ENCODE measurements at places on chromosomes 16 and 17.

- peak; percentile 51 for DNase-seq
Observed at GRCh38 chr16:12096828-12097522, 120.4 kb downstream of the SNX29 start.

DNA sequence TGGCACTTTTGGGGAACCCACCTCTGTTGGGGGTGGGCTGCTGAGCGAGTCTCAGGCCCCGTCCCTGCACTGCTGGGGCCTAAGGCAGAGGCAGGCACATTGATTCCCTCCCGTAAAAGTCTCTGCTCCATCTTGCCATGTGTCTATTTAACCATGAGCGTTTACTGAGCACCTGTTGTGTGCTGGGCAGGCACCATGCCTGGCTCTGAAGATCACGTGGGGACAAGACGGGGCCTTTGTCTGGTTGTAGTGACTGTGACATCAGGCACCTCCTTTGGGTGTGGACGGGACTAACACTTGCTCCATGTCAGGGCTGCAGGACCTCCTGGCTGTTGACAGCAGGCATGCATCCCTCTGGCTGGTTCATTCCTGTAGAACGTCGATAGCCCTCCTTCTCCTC lies 204.7 kb upstream of the CIBAR2 start:
- no peak for DNase-seq

GRCh38 chr17:81458628-81459027 lies 54.0 kb downstream of the ACTG1 start:
- DNase-seq: no peak

GRCh38 chr16:27253526-27253930 lies 15.0 kb downstream of the NSMCE1 start:
- DNase-seq: no peak

GRCh38 chr17:2406271-2406902 lies 5.5 kb upstream of the MNT start:
- DNase-seq: no peak

GRCh38 chr17:40556884-40557414 lies 8.3 kb downstream of the CCR7 start:
- peak; percentile 44 for DNase-seq

DNA sequence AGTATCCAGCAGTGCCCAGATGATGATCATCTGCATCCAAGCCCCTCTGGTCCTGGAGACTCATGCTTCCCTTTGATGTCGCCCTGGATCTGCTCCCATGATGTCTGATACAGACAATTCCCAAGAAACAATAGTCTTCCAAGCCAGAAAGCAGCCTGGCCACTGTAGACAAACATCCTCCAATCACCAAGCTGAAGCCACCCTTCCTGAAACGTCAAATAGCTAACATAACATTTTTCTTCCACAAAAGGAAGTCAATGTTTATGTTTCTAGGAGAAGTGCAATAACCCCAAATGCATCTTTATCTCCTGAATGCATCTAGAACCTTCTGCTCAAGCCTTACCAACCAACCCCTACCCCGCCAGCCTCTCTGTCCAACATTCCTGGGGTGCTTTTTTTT lies 1.2 kb upstream of the DPEP2 start:
- DNase-seq: no peak

DNA sequence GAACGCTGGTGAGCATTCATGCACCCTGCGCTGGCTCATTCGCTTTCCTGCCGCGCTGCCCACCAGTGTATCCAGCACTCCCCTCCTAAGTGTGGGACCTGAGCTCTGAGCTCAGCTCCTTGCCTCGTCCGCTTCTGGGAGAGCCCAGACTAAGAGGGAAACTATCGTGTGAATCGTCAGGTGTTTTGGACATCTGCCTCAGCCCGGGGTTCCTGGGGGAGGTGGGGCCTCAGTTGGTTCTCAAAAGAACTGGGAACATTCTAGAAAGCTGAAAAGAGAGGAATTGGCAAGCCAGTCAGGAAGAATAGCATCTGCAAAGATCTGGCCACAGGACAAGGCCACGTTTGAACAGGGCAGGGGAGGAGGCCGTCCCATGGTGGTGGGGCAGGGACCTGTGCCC lies 205.4 kb upstream of the CIBAR2 start:
- no peak for DNase-seq

- DNase-seq: no peak
Observed at GRCh38 chr16:88650749-88651275, at the start of gene CYBA. Gene CYBA, minus strand, starts transcription at chr16:88651053. Its CDS starts 40 bp downstream, at chr16:88651013.

DNA sequence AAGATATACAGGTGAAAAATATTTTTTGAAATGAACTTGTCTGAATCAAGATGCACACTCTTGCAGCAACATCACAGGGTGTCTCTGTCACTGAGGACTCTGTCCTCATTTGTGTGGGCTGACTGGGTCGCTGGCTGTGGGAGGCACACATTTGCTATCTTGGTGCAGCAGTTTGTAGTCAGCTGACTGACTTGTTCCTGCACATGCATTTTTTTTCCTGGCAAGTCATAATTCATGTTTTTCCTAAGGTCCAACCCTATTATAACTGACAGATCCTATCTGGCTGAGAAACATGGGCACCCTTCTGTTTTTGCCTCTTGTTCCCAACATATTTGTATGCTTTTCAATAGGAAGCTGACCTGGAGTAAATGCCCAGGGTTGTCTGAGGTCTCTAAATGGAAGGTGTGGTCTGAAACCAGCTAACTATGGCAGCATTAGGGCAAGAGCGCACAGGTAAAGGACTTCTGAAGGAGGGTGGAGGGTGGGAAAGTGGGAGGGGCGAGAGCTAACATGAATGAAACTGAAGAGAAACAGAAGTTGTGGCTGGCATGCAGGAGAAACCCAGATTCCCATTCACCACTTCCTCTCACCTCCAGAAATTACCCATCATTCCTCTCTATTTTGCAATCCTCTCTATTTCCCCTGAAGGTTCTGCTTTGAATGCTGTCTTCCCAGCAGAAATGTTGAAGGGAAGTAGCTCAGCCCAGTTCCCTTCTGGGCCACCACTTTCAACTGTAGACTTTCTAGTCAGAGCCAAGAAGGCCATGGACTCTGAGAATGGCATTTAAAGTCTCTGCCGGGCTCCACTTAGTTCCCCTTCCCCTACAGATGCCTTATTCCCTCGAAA lies 166.1 kb downstream of the PRKCA start:
- no peak for DNase-seq

DNA sequence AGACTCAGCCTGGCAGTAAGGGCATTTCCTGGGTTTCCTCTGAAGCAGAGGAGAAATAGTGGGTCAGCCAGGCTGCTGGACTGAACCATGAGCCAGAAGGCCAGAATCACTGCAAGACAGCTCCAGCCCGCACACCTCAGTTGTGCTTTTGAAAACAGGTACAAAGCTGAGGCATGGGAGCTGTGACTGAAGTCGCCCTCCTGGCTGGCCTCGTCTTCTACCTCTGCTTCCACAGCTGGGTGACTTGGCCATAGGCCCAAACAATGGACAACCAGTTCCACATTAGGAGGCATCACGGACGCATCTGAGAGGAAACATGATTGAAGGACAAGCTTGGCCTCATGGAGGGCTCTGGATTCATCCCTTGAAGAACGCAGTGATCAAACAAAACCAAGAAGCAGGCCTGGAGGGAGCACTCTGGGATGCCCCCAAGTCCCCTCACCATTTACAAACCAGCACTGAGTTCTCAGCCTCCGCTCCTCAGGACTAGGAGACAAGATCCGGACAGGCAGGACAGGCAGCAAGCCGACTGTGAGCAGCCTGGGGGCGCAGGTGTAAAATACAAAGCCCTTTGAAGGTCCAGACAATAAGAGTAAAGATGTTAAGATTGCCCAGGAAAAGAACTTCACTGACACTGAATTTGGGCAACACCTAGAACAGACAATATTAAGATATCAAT lies 68.7 kb downstream of the N4BP1 start:
- DNase-seq: no peak

DNA sequence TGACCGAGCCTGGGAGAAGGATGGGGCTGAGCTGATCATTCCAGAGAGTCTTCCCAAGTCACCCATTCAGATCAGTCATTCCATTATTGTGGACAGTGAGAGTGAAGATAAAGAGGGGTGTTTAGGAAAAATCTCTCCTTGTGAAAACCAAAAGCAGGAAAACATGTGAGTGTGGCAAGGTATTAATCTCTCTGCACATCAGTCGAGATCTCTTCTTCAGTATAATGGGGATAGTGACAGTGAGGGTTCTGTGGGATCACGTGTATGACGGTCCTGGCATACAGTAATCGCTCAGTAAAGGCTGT lies 35.4 kb downstream of the CHD9 start:
- no peak for DNase-seq

GRCh38 chr17:56881685-56882295 lies 32.1 kb downstream of the TRIM25 start:
- DNase-seq: no peak

DNA sequence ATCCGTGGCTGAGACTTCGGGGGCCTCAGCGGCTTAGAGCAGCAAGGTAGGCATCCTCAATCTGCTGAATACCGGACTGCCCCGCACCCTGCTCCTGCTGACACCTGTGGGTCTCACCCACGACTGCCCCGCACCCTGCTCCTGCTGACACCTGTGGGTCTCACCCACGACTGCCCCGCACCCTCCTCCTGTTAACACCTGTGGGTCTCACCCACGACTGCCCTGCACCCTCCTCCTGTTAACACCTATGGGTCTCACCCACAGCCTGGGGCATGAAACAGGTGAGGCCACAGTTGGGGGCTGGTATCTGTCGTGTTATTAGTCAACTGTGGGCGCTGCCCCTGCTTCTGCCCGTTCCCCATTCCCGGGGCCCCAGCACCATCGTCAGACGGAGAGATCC lies 36.3 kb upstream of the PABPN1L start:
- no peak for DNase-seq

DNA sequence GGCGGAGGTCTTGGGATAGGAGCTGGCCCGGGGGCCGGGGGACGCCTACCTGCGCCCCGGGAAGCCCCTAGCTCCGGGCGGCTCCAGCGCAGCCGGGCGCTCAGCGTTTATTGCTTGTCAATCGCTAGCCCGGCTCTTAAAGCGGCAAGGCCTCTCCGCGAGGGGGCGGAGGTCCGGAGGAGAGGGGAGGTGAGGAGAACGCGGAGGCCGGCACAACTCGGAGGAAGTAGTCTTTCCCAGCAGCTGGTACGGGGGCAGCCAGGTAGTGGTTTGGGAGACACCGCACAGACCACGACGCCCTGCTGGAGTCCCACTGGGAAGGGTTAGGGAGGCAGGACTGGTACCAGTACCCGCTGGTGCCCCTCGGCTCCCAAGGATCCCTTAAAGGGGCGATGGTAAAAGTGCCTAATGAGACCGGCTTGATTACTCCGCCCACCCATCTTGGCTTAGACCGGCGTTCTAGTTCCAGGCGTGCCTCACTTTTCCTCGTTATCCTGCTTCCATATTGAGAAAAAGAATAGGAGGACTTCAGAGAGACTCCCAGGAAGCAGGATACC lies at the start of gene MPP2:
TSS of gene MPP2 (minus strand) at position 112 of the 557 bp plus-strand sequence. CDS start 3,076 bp downstream, outside the sequence.
- peak; percentile 97 for DNase-seq

- no peak for DNase-seq
Observed at GRCh38 chr17:41178843-41179616, 1.0 kb upstream of the KRTAP4-2 start.

GRCh38 chr17:36149296-36149820 lies 27.1 kb downstream of the TBC1D3B start:
- DNase-seq: no peak

GRCh38 chr16:54928411-54929089 lies 2.1 kb upstream of the IRX5 start:
- peak; percentile 74 for DNase-seq

DNA sequence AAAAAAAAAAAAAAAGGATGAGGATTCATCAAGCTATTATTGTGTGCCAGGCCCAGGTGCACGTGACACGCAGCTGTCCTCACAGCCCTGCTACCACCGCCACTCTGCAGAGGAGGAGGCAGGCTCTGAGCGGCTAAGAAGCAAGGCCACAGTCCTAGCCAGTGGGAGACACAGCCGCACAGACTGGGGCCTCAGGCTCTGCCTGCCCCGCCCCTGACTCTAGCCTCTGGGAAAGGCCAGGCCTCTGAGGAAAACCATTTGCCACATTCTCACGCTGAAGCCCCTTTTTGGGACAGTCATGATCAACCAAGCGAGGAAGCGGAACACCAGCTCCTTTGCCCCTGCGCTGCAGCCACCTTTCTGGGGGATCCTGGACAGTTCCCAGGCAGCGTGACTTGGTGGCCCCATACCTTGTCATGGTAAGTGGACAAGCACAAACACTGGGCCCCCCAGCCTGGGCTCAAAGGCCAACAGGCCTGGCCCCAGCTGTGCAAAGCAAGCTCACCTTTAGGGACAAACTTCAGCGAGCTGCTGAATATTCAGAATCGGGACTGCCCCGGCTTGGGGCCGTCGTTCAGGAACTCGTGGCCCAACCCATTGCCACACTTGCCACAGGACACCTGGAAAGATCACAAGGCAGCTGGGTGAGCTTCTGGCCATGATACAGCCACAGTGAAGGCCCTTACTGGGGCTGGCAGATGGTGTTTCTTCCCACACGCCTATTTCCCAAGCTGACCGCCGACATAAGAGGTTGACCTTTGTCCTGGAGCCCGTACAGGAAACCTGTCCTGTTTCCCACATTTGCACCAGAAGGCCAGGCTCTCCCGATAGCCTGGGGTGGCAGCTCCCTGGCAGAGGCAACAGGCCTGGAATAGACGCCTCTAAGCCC lies 2.5 kb downstream of the MSRB1 start:
- DNase-seq: no peak

GRCh38 chr17:71363661-71364060 lies 757.2 kb upstream of the SOX9 start:
- no peak for DNase-seq

DNA sequence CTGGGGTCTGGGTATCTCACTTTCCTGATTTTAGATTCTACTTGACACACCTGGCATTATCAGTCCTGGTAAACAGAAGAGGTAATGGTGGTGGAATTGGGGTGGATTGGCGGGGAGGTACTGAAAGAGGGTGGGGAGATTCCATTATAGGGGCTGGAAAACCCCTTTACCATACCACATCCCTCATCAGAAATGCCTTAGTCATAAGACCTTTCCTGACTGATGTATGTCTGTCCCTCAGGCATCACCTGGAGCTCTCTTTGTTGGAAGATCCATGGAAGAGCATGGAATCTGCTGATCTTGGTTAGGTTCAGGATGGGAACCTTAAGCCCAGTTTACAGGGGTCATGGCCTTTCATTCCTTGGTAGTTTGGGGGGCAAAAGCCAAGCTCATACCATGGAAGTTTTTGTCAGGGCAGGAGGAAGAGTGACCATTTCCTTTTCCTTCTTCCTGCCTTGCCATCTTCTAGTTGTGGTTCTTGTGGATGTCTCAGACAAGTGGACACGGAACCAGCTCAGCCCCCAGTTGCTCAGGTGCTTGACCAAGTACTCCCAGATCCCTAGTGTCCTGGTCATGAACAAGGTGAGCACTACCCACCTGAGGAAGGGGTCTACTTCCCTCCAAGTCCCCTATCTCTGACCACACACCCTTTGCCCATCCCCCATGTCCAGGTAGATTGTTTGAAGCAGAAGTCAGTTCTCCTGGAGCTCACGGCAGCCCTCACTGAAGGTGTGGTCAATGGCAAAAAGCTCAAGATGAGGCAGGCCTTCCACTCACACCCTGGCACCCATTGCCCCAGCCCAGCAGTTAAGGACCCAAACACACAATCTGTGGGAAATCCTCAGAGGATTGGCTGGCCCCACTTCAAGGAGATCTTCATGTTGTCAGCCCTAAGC lies 3.3 kb downstream of the ERAL1 start:
- no peak for DNase-seq

GRCh38 chr16:85689285-85689949 lies 663 bp upstream of the GINS2 start:
- peak; percentile 53 for DNase-seq

Measured in right kidney (tissue), 9 donors.